ENCODE measurements at places on chromosomes 5 and 9.

GRCh38 chr9:22446589-22446949 lies at the start of gene DMRTA1:
DMRTA1 (plus strand) TSS chr9:22446824; CDS start chr9:22447066, 242 bp downstream.
- DNase-seq = peak; percentile 95

DNA sequence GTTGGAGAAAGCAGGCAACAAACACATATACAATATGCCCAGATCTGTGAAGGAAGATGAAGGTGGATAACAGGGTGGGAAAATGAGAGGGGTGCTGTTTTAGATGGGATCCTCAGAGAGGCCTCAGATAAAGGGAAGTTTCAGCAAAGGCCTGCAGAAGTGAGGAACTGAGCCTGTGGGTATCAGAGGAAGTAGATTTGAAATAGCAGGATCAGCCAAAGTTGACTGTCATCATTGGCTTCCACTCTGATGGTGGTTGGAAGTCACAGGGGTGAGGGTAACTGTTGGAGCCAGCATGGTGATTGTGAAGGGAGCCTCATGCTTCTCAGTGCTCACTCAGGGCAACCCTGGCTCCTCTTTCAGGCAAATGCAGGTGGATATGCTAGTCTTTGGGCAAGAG lies 607.2 kb upstream of the CLINT1 start:
- DNase-seq = no peak

DNA sequence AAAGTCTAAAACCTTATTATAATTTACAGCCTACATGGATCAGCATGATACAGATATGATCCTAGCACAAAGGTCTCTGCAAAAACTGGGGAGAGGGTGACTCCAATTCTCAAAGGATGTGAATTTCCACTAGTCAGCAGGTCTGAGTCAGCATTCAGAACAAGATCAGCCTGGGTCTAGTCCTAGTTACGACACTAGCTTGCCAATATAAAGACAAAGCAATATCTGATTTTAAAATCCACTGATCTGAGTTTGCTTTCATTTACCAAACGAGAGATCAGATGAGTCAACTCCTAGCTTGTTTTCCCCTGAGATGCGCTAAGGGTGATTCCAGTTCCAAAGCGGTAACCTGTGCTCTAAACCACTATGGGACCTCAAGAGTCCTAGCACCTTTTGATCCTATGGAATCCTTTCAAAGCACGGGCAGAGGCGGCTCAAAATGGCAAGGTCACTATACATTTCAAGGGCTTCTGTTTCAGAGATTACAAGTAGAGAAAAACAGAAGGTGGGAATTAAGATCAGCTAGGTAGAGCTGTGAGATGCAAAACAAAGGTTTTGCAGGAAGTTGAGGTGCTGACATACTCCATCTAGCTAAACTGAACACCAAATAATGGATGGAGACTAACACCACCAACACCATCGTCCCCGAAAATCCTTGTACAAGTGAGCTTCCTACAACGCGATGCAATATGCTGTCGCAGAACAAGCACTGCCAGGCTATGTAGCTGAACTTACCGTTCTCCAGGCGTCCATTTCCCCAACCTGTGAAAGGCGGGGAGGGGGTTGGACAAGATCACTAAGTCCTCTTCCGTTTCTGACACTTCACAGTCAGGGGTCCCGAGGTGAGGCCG lies 906 bp downstream of the SLC25A51 start:
- DNase-seq = no peak

DNA sequence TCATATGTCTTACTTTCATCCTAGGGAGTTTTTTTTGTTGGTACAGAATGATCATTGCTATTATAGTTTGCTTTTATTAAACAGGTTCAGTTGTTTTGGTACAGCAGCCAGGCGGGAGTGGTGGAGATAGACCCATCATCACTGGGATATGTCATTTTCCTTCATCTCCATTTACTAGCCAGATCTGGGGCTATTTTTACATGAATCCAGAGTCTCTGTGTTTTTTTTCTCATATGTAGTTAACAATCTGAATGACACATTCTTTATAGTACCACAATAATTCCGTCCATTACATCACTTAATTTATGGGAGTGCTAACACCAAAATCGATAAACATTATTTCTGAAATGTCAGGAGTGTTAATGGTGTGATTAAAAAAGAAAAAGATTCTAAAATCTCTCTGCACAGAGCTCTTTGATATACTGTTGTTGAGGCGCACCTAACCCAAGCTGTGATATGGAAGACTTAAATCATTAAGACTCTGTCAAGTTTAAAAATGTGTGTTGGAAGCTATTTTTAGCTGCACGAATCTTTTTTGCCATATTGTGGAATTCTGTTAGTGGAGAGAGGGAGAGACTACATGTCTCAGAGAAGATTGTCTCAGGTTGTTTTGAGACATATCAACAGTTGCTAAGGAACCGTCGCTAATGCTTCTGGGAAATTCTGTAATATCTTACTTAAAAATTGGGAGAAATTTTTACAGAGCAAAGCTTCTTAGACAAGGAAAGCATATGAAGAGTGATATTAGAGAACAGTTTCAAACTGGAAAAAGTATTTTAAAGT lies 59.6 kb downstream of the RPS23 start:
- no peak for DNase-seq

GRCh38 chr5:175059687-175060211 lies 335.4 kb downstream of the MSX2 start:
- DNase-seq = no peak

DNA sequence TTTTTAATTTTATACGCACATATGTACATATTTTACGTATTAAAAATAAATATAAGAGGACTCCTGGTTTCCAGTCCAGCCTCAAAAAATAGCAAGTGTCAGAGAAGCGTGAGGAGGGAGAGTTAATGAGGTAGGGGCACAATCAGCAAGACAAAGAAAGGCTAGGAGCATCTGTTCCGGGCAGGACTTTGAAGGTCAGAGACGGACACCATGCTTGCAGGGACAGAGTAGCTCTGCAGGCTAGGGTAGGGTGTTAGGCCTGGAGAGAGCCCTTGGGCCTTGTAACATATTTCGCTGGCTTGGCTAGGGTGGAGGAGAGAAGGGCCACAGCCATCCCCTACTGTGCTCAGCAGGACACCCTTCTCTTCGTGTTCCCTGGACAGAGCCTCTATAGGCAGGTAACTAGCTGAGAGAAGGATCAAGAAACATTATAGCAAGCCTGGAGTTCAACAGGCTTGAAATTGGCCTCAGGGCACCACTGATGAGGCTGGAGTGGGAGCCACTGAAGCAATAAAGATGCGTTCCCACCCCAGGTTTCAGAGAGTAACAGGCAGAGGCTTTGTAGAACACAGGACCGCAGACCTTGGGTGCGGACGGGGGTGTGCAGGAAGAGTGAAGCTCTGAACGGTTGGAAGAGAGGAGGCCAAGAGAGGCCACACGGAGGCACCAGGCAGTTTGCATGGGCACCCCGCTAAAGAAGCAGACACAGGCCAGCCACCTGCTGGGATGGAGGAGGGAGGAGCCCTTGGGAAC lies 9.7 kb upstream of the IPPK start:
- no peak for DNase-seq

DNA sequence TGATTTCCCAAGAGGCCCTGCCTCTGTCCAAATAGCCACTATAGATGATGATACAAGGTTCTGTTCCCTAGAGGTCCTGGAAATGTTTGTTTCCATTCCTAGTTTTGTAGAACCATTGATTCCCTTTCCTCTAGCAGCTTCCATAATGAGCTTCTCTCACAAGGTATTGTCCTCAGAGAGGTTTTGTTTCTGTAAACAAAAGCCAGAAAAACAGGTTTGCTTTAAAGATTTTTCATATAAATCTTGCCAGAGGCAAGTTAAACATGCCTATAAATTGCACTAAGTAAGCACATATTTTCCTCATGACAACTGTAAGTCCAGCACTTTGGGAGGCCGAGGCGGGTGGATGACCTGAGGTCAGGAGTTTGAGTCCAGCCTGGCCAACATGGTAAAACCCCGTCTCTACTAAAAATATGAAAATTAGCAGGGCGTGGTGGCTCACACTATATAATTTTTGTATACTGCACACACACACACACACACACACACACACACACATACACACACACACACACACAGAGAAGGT lies 1787.7 kb downstream of the EFNA5 start:
- DNase-seq = no peak

DNA sequence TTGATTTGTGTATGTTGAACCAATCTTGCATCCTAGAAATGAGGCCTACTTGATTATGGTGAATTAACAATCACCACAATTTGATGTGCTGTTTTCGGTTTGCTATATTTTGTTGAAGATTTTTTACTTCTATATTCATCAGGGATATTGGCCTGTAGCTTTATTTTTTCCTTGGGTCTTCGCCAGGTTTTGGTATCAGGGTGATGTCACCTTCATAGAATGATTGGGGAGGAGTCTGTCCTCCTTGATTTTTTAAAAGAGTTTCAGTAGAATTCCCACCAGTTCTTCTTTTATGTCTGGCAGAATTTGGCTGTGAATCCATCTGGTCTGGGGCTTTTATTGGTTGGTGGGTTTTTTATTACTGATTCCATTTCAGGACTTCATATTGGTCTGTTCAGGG lies 115.2 kb downstream of the CPLANE1 start:
- no peak for DNase-seq

GRCh38 chr5:143934821-143935220 lies 122.9 kb downstream of the HMHB1 start:
- no peak for DNase-seq

GRCh38 chr9:297104-297972 lies 82.7 kb downstream of the DOCK8 start:
- peak; percentile 35 for DNase-seq

DNA sequence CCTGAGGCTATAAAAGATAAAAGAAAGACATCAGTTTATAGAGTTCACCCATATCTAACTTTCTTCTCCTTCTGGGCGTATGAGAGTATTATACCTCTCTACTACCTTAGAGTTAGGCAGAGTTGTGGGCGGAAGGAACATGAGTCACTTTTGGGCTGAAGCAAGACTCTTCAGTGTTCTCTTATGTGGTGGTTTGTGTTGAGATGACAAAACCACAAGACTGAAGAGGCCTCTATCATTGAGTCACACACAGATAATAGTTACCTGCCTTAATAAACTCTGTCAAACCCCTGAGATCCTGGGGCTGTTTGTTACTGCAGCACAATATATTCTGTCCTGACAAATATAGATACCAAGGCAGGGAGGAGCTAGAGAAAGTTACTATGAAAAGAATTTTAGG lies 184.2 kb downstream of the EFNA5 start:
- DNase-seq = no peak

DNA sequence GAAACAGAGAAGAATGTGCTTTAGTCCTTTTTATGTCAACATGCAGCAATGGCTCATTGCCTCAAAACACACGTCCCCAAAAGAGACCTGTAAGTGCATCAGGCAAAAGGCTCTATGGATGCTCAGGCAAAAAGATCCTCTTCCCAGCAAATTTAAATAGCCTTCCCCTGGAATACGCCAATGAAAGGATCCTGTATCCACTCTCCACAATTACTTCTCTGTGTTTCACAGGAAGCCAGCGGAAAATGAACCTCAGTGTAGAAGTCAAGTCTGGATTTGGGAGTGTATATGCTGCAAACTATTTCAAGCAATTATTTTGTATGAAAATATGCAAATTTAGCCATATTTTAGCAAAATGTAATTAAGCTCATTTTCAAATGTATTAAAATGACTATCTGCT lies 217.9 kb downstream of the EPB41L4A start:
- DNase-seq = no peak

DNA sequence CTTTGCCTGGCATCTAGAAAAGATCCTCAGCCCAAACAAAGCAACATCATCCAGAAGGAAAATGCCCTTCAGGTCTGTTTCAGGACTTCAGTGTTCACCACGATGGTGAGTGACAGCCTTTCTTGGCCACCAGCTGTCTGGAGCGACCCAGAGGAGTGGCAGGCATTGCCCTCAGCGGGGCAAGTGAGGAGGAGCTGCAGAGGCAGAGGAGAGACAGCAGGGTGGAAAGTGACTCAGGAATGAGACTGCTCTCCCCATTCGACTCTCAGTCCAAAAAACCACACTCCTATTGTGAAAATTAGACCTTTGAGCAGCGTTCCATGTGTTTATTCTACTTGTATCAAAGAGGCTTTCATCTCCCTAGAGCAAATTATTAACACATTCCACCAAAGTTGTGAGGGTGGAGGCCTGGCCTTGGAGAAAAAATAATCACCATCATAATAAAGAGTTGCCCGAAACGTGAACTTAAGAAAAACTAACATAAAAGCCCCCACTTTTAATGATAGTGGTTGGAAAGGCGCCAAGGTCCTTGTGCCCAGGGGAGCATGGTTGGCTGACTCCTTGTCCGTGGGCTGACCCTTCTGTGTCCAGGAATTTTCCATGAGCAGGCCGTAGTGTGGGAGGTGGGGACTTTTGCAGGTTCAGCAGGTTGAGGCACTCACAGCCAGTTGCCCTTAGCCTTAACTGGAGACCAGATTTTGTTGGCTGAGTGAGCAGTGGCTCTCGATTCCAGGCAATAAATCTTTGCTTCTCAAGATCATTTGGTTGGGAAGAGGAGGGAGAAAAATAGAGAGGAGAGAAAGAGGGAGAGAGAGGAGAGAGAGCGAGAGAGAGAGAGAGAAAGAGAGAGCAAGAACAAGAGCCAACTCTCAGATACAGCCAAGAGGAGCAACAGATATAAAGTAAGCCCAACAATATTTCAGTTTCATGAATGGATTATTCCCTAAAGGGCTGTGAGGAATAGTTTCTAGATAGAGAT lies 125.9 kb upstream of the ANKRD55 start:
- no peak for DNase-seq

DNA sequence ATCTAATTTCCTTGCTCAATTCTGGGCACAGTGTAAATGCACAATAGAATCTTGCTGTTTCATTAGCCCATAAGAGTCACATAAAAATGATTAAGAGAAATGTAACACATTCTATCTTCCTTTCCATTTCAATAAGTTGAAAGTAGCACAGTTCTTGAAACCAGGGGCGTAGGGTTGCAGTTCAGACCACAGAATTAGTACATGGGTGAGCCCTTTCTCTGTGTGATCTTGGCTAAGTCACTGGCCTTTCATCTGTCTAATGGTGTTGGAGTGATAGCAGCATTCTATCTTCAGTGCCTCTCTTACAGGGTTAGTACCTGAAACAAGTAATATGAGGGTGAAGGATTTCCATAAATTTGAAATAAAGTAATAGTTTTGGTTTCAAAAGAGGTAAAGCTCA lies 445.3 kb upstream of the ZNF462 start:
- no peak for DNase-seq

DNA sequence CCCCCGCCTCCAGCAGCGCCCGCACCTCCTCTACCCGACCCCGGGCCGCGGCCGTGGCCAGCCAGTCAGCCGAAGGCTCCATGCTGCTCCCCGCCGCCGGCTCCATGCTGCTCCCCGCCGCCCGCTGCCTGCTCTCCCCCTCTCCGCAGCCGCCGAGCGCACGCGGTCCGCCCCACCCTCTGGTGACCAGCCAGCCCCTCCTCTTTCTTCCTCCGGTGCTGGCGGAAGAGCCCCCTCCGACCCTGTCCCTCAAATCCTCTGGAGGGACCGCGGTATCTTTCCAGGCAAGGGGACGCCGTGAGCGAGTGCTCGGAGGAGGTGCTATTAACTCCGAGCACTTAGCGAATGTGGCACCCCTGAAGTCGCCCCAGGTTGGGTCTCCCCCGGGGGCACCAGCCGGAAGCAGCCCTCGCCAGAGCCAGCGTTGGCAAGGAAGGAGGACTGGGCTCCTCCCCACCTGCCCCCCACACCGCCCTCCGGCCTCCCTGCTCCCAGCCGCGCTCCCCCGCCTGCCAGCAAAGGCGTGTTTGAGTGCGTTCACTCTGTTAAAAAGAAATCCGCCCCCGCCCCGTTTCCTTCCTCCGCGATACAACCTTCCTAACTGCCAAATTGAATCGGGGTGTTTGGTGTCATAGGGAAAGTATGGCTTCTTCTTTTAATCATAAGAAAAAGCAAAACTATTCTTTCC lies 19.3 kb downstream of the CDKN2A start:
- DNase-seq = peak; percentile 86
